GM04503 (cell line): ENCODE measurements at places on chromosomes 3 and 15.

- DNase-seq, result no peak
These were observed 28.8 kb upstream of the AQP9 start for GRCh38 chr15:58109419-58109818.

DNA sequence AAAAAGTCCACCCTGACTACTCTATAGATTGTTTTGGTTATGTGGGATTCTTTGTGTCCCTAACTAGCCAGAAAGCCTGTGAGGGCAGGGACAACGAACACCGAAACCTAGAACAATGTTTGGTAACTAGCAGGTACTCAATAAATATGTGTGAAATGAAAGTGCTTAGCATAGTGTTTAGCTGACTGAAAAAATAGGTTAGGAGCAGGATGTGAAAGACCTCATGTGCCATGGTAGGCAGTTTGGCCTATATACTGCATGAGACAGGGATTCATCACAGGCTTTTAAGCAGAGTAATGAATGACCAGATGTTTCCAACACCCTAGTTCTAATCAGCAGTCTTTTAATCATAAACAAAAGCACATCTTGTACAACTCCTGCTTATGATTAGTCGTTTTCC is 64.2 kb downstream of the MYO5A start:
- no peak for DNase-seq

DNA sequence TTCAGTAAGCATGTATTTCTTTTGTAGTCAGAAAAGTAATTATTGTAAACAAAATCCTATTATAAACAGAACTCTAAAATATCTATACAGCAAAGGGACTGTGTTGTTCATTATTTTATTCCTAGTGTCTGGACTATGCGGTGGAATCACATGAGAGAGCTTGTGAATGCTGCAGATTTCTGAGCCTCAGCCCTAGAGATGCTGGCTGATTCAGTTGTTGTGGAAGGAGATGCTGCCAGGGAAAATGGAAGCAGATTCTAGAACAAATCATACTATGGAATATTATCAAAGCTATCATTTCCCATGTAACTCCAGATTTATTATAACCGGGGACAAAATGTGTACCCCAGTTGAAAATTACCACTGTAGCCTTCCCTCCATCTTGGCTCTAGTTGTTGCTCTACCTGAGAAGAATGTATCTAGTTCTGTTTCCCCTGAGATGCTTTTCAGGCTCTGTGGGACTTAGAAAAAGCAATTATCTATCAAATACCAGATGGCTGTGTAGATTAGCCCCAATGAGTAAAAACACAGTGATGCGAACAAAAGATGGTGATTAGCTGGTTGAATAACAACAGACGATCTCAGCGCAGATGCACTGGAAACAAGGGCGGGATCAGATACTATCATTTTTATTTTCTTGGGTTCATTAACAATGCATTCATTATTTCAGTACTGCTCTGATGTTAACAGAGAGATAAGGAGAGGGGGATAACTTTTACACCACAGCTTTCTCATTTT is 131.3 kb downstream of the TMEM108 start:
- no peak for DNase-seq

GRCh38 chr3:1135194-1135593 is 42.4 kb downstream of the CNTN6 start:
- DNase-seq, result no peak

DNA sequence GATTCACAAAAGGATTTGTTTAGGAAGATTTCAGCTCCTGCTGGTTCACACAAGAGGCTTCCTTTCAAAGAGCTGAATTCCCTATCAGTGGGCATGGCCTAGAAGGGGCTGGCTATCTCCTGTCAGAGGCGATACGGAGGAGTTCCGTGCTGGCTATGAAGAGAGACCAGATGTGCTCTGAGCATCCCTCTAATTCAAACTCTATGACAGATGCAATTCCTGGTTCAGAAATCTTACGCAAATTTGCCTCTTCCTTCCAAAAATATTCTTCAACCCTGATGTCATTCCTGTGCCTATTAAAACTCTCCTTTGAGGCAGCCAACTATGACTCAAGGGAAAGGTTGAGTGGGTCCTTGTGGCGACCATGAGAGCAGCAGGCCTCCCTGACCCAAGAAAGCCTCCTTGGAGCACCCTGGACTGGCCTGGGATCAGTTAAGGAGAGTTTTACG is 139.3 kb upstream of the HES1 start:
- DNase-seq, result no peak

DNA sequence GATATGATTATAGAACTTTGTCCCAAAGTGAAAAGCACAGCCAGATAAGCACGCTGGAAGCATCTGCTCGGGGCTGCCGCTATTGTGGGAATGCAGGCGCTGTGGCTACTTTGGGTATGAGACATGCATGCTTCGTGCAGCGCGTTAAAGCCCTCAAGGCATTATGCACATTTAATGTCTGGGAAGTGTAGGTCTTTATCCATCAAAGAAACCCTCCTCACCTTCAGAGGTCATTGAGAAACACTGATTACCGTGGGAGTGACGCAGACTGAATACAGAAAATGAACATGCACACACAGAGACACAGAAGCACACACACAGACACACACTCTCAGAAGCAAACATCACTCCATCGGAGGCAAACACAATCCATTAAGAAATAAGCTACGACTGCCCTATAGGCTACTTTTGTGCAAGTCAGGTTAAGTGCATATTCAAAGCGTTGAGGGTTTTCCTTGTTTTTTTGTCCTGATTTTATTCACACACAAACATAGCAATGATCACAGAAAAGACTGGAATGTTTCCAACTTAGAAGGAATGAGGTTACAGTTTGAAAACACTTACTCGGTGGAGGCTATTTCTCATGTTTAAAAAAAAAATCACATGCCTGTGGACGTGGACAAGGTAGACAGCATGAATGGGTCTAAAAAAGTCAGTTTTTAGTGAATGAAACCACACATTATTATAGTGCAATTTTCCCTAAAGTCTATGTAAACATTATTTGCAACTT is 68.5 kb downstream of the PLCH1 start:
- peak; percentile 27 for DNase-seq

DNA sequence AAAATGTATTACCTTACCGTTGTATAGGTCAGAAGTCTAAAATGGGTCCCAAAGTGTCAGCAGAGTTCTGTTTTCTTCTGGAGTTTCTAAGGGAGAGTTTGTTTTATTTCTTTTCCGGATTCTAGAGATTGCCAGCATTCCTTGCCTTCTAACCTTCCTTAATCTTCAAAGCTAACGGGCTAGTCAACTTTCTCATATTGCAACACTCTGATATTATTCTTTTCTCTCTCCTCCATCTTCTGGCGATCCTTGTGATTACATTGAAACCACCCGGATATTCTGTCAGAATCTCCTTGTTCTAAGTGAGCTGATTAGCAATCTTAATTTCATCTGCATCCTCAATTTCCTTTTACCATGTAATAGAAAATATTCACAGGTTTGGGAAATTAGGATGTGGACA is 36.2 kb upstream of the AADACL2 start:
- DNase-seq, result no peak

DNA sequence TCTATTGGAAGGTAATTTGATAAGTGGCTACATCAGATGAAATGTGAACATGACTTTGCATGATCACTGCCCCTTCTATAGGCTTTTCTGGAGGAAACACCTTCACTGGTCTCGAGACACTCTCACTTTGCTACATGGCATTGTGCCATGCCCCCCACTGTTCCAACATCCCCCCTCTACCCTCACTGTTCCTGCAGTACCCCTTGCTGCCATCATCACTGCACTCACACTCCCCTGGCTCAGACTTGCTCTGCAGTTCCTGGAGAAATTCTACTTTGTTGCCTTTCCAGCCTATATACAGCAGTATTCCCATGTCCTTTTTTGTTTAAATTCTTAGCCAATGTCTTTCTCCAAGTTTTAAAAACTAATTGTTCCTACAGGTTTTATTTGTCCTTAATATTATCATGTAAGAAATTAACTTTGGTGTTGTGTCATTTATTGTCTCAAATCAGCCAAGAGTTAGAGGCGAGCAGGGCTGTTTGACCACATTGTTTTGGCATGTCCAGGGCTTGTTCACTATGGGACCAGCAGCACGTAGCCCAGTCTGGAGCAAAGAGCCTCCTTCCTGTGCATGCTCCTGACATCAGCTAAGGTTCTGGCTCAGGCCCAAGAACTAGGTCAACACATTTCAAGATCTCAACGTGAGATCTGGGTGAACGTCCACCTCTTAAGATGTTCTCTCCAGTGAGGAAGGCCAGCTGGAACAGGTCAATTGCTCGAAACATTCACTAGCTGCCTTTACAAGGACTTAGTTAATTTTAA is 246.4 kb downstream of the SLC9A9 start:
- DNase-seq, result no peak

DNA sequence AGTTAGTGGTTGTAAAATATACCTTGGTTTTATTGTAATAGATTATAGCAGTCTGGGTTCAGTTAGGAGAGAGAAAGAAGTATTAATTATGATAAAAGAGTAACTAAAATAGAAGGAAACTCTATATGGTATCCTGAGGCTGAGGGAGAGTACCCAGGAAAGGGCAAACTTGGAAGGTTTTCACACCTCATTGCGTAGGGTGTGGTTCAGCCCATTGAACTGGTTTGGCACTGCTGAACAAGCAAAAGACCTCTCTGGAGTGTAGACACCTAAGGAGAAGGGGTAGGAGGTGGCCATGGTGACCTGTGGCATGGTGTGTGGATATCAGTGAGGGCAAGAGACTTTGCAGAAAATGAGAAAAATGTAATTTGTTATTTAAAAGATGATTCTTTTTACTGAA is 63.5 kb downstream of the STT3B start:
- DNase-seq, result no peak

DNA sequence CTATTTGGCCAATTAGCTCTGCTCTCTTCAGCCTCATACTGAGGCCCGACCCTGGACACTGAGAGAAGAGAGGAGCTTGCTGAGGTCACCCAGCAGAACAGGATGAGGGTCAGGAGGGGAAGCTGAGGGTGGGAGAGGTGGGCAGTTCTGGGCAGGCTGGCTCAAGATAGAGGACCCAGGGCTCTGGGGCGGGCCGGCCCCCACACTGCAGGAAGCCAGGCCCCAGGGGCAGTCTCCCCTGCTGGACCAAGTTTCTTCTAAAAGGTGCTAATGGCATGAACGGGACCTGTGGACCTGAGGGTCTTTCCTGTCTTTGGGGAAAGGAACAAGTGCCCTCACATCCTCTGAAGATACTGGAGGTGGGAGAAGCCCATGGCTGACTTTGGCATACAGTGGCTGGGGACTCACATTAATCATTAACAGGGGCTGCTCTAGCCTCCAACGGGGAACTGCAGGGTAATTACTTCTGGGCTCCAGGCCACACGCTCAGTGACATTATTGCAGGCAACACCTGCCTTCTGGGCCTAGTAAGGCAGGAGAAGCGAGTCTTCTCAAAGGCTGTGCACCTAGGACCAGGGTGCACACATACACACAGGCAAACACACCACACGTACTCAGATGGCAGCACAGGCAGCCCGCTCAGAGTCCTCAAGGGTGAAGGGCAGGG is 10.6 kb downstream of the HCN4 start:
- no peak for DNase-seq

DNA sequence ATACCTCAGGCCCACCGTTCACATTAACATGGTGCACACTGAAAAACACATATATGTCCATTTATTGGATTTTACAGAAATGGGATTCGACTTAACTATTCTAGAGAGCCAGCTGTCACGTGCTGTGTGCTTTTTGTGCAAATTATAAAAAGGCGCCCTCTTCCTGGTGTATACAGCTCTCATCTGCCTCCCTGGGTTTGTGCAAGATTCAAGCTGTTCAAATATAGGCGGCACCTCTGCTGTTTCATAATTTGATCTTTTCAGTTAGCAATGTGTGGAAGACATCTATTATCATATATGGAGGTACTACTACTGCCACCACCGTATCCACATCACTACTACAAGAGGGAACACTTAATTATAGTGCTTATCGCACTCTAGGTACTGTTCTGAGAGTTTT is 187.6 kb downstream of the EBLN2 start:
- no peak for DNase-seq

- no peak for DNase-seq
These were observed 270.2 kb downstream of the ROBO1 start for GRCh38 chr3:79497447-79498111.

- no peak for DNase-seq
These were observed 612.6 kb upstream of the NECTIN3 start for GRCh38 chr3:110459021-110459420.

DNA sequence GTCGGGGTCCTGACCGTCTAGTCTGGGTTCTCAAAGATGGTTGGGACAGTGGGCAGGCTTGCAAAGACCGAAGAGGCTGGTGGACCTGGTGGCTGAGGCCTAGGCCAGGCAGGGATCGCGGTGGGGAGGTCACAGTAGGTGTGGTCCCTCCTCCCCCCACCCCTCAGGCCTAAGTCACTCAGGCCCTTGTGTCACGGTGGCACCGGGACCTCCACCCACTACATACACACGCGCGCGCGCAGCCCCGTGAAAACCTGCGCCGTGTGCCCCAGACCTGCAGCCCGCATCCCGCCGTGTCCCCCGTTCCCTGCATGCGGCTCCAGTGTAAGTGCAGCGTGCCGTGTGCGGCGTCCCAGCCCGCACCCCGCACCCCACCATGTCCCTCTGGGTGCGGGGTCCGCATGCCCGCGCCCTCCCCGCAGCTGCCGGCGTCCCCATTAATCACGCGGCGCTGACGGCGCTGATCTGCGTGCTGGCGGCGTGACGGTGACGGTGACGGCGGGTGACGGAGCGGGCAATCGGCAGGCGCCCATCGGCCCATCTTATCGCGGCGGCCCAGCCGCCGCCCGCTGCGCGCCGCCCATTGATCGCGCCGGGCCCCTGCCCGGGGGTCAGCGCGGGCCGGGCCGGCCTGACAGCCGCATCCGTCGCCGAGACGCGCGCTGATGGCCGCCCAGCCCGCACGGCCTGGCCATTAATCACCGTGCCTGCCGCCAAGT is 24.4 kb downstream of the SEC61A1 start:
- no peak for DNase-seq

DNA sequence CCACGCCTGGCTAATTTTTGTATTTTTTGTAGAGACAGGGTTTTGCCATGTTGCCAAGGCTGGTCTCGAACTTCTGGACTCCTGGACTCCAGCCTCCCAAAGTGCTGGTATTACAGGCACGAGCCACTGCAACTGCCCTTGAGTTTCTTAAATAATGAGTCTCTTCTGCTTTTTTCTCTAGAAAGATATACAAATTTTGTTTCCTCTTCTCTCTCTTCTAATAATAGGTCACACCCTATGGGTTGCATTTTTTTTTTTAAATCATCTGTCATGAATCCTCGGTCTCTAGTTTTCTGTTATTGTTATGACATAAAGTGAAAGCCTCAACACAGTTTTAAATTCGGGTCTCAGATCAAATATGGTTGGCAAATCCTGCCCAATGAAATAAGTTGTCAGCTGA is 111.2 kb downstream of the IL12A start:
- no peak for DNase-seq

DNA sequence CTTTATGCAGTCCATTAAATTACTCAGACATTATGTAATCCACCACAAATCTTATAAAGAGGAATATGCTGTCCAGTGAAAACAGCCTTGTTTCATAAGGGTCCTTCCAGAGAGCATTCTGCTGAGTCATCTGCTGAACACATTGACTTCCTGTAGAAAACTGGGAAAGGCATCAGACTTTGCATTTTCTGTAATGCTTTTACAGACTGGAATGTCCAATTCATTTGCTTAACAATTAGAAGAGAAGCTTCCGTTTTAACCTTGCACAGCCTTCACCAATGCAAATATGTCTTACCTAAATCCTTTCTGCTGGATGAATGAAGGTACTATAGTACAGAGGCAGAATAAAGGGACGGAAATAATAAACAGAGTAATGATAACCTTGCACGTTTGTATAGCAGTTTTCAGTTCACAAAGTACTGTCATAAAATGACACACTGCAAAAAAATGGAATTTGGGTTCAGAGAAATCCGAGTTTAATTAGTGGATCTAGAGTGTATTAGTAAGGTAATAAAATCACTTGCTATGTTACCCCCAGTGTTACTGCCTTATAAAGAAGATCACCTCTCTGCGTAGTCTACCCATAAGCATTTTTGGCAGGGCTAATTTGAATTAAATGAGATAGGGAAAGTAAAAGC is 301.5 kb downstream of the PYDC2 start:
- peak; percentile 56 for DNase-seq
